Urinary bladder (tissue), 4 donors: ENCODE measurements at places on chromosomes 16 and 17. TPM values are rescaled to one million over a fixed set of nuclear protein-coding genes. Genes with fewer than 3 reads are reported as not detected.

The RAB40B gene
- polyA plus RNA-seq = 25.7 TPM

The TSPOAP1 gene
- polyA plus RNA-seq = 19.1 TPM

The PFAS gene
- polyA plus RNA-seq = 13.1 TPM

The NEURL4 gene
- polyA plus RNA-seq = 26.0 TPM

The GRB7 gene
- 2.7 TPM for polyA plus RNA-seq

The TM4SF5 gene
- 0.18 TPM for polyA plus RNA-seq

The CDH1 gene
- 15.7 TPM for polyA plus RNA-seq

The HBQ1 gene
- polyA plus RNA-seq = not detected

The SLFN12L gene
- polyA plus RNA-seq = 0.30 TPM

The NLE1 gene
- 12.2 TPM for polyA plus RNA-seq
